ENCODE measurements at places on chromosomes 1 and 21.

- DNase-seq, result no peak
Observed at GRCh38 chr1:99407018-99407417, 142.7 kb downstream of the PLPPR4 start.

DNA sequence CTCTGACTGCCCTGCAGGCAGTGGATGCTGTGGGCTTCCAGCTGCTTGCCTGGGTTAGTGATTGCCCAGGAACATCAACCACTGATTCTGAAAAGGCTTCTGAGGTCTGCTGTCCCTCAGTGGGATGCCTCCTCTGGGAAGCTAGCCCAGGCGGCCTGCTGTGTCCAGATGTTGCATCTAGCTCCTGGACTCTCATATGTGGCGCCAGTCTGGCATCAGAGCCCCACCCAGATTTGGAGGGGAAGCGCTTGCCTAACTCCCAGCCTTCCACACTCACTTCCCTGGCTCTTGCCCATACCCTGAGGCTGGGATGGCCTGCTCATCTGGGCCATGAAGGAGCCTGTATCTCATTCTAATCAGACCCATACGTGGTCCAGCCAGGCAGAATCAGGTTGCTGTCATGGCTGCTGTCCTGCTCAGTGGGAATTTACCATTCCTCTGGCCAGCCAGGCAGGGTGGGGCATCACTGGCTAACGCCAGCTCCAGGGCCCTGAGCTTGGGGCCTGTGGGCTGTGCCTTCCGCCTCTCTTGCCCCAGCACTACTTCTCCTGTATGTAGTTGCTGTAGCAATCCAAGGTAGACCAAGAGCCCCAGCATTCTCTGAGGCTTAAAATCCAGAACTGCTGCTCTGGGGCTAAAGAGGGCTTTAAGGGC is 4.1 kb downstream of the CSF1 start:
- DNase-seq, result no peak

DNA sequence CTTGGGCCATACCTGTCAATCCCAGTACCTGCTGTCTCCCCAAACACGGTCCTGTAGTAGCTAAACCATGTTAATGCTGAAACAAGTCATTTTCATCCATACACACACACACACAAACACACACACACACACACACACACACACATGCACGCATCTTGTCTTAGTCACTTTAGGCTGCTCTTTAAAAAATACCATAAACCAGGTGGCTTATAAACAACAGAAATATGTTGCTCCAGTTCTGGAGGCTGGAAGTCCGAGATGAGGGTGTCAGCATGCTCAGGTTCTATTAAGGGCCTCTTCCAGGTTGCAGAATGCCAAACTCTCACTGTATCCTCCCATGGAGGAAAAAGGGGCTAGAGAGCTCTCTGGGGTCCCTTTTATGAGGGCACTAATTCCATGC is 129.9 kb downstream of the NTPCR start:
- no peak for DNase-seq

- DNase-seq, result no peak
Observed at GRCh38 chr1:201686714-201687455, 142.1 kb upstream of the IPO9 start.

DNA sequence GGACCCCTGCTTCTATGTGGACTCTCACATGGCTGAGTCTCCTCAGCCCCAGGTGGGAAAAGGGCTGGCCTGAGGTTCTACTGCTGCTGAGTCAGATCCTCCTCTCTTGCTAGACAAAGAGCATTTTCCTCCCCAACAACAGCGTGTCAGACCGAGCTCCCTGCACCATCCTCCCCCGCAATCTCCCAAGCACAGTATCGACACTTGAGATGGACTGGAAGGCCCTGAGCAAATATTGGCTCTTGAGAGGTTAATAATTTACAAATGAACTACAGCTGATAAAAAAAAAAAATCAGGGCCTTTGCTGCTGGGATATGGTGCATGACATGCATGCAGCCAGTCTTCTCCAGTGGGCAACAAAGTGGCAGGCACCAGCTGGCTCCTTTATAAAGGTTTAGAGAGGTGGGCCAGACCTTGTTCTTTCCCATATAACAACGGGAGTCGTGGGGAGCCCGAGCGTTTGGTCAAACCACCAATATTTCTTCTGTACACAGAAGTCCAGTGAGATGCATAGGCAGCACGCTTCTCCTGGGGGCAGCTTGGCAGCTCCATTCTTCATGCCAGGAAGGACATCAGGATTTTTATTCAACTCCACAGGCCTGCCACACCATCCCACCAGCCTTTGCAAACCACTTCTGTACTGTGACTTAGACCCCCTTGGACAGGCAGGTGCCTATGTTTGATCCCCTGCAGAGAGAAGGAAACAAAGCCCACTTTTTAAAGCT is 55.4 kb upstream of the CAMK1G start:
- DNase-seq, result no peak

DNA sequence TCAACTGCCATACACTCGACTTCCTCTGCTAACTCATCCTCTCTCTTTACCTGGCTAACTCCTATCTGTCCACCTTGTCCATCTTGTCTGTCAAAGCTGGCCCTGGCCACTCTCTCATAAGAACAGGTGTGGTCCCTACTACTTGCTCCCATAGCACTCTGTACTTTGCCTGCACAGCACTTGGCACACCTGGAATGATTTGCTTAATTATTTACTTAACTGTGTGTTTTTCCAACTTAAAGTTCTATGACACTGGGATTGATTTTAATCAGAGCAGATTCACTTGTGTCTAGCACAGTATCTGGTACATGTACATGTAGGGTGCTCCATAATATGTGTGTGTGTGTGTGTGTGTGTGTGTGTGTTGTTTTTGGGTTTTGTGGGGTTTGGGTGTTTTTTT is 111.6 kb downstream of the ZNF281 start:
- DNase-seq, result no peak

GRCh38 chr1:236608930-236609726 is 4.8 kb upstream of the HEATR1 start:
- no peak for DNase-seq

- no peak for DNase-seq
Observed at GRCh38 chr1:90964444-90965035, 57.3 kb downstream of the ZNF644 start.

GRCh38 chr1:218817071-218817470 is 356.6 kb upstream of the LYPLAL1 start:
- no peak for DNase-seq

DNA sequence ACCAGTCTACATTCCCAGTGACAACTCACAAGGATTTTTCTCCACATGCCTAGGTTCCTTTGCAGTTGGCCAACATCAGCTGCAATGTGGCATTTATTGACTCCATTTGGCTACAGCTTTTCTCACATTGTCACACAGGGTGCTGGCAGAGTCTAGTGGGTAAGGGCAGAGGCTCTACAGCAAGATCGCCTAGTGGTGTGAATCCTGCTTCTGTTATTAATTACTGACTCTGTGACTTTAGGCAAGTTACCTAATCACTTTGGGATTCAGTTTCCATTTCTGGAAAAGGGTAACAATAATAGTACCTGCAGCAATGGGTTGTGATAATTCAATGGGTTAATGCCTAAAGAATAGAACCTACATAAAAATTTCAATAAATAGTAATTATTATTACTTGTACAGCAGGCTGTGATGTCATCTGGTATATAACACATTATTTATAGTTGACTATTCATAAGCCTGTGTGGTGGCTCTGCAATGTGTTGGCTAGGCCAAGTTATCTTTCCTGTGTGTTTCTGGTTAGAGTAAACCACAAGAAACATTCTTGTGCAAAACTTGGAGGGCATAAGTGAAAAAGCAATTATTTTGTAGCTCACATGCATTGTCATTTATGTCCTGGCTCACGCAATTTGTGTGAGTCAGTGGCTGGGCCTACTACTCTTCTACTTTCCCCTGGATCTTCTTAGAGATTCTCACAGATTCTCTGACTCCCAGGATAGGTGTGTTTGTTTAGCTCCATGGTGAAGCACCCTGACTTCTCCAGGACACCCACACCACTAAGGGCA is 59.5 kb downstream of the PTGS2 start:
- DNase-seq, result no peak

GRCh38 chr1:8462371-8462892 is 144.5 kb downstream of the SLC45A1 start:
- DNase-seq, result no peak

- peak; percentile 55 for DNase-seq
Observed at GRCh38 chr1:154186177-154186576, 5.7 kb downstream of the TPM3 start.

DNA sequence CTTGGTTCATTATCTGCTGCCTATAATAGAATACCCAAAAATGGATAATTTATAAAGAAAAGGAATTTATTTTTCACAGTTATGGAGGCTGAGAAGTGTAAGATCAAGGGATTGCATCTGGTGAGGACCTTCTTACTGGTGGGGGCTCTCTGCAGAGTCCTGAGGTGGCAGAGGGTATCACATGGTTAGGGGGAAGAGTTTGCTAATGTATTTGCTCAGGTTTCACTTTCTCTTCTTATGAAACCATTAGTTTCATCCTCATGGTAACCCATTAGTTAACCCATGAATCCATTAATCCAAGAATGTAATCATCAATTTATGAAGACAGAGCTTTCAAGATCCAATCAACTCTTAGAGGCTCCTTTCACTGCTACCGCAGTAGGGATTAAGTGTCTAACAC is 120.6 kb downstream of the DNM3 start:
- no peak for DNase-seq

- DNase-seq, result no peak
Observed at GRCh38 chr1:4972761-4973320, 318.4 kb downstream of the AJAP1 start.

All from stimulated activated CD4-positive, alpha-beta T cell treated with anti-CD3 and anti-CD28 coated beads, Interleukin-1b, Interleukin-23, amount 100 ng/mL, for 4 hours (primary cell).